ENCODE measurements at places on chromosomes 1 and 21. TPM values are rescaled to one million over a fixed set of nuclear protein-coding genes. Genes with fewer than 3 reads are reported as not detected.

GRCh38 chr1:108512239-108513043, 47.5 kb upstream of the EEIG2 start:
- DNase-seq = no peak

- no peak for DNase-seq
Observed at GRCh38 chr21:33643658-33644311, 1.5 kb downstream of the ITSN1 start.

TMCO4 gene
- total RNA-seq = 13.0 TPM

PADI4 gene
- total RNA-seq = not detected

GRCh38 chr1:95034506-95034905, 38.2 kb downstream of the ALG14 start:
- DNase-seq = no peak

GRCh38 chr1:158969855-158970254, 38.5 kb downstream of the PYHIN1 start:
- DNase-seq = no peak

GRCh38 chr21:42472521-42472920, 23.5 kb downstream of the RSPH1 start:
- DNase-seq = no peak

DNA sequence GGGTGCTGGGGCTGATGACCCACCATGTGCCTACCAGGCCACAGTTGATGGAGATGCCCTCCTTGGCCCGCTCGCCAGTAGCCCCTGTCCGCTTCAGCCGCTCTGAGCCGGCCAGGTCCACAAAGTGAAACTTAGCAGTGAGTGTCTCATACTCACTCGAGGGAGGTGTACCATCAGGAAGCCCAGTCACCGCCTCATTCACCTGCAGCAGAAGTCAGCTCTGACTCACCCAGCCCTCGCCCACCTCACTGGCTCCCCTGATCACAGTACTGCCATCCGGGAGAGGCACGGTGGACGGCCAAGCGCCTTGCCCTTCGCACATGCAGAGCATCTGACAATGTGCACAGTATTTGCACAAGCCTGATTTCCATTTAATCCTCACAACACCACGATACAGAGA, 18.8 kb downstream of the KIF21B start:
- DNase-seq = no peak

GRCh38 chr1:151508833-151509232, 2.4 kb upstream of the CGN start:
- DNase-seq = no peak

KCNA3 gene
- total RNA-seq = 1.2 TPM

ELAPOR1 gene
- total RNA-seq = 0.57 TPM

ATP6V1G3 gene
- total RNA-seq = not detected

GRCh38 chr1:233843525-233844204, 60.8 kb upstream of the SLC35F3 start:
- DNase-seq = no peak

GRCh38 chr1:203534526-203534925, 40.6 kb downstream of the OPTC start:
- no peak for DNase-seq

- DNase-seq = no peak
Observed at GRCh38 chr1:185406006-185406690, 89.1 kb upstream of the IVNS1ABP start.

GRCh38 chr1:117814856-117815797, 114.3 kb downstream of the GDAP2 start:
- no peak for DNase-seq

DNA sequence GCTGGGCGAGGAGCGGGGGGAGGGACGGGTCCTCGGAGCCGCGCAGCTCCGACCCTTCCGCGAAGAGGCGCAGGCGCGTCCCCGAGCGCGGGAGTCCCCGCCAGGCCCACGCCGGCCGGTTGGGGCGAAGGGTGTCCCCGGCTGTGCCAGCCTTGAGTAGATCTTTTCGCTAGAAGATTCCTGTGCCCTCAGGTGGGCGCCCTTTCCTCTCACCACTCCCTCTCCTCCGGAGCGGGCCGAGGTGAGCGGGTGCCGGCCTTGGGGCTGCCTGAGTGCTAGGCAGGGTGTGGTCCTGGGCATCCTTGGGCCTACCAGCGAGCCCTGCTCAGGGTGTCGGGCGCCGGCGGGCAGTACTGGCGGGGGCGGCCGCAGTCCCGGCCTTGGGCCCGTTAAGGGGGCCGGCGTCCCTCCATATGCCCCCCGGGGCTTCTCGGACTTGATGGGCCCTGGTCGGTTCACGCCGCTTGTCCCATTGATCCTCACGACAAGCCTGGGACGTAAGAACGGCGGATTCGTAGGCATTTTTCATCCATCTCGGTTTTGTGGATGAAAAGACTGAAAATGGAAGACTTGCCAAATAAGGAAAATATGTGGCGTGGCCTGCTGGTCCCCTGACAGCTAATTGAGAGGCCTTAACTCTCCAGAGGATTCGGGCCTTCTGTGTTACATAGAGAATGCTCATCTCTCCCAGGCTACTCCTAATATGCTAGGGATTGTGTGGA, 712 bp downstream of the DEGS1 start:
- no peak for DNase-seq

DNA sequence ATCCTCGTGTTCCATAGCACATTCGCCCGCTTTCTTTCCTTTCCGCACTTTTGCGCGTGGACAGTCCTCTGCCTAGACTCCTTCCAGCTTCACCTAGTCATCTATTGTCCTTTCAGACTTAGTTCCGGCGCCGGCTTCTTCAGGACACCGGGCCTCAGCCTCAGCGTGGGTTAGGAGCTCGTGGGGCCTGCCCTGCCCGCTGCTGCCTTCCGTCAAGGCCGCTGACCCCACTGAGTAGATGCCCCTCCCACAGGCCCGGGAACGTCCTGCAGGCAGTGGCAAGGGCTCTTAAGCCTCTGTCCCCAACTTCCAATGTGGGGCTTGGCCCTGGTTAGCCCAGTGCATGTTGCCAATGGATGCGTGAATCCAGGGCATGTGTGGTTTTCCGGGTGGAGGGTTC, 11.4 kb downstream of the DMRTB1 start:
- DNase-seq = no peak

- DNase-seq = no peak
Observed at GRCh38 chr1:211196880-211197279, 62.3 kb upstream of the RCOR3 start.

NHLH1 gene
- not detected for total RNA-seq

GRCh38 chr1:87598429-87598828, 269.7 kb downstream of the LMO4 start:
- no peak for DNase-seq

- DNase-seq = no peak
Observed at GRCh38 chr1:42177541-42177981, 13.0 kb upstream of the GUCA2A start.

- no peak for DNase-seq
Observed at GRCh38 chr1:193456811-193457280, 270.4 kb upstream of the B3GALT2 start.

DNA sequence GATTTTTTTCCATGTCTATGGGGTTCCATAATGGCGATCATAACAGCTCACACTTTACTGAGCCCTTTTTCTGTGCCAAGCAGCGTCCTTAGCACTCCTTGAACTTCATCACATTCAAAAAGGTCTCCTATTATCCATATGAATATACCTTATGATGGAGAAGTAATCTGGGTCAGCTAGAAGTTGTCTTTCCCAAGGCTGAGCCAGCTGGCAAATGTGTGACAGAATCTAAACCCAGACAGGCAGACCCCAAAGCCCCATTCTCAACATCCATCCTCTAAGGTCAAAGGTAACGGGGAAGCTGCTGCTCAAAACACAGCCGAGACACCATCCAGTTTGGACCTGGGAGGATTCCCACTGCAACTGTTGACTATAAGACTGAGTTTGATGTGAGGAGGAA, 249.6 kb downstream of the PRDM2 start:
- no peak for DNase-seq

CNR2 gene
- not detected for total RNA-seq

GRCh38 chr1:195345149-195345548, 1263.1 kb downstream of the KCNT2 start:
- DNase-seq = no peak

GPR52 gene
- total RNA-seq = 6.3 TPM

- DNase-seq = no peak
Observed at GRCh38 chr1:243903041-243903440, 53.0 kb upstream of the AKT3 start.

- DNase-seq = peak; percentile 41
Observed at GRCh38 chr1:111471012-111471411, 2.8 kb upstream of the C1orf162 start.

DNA sequence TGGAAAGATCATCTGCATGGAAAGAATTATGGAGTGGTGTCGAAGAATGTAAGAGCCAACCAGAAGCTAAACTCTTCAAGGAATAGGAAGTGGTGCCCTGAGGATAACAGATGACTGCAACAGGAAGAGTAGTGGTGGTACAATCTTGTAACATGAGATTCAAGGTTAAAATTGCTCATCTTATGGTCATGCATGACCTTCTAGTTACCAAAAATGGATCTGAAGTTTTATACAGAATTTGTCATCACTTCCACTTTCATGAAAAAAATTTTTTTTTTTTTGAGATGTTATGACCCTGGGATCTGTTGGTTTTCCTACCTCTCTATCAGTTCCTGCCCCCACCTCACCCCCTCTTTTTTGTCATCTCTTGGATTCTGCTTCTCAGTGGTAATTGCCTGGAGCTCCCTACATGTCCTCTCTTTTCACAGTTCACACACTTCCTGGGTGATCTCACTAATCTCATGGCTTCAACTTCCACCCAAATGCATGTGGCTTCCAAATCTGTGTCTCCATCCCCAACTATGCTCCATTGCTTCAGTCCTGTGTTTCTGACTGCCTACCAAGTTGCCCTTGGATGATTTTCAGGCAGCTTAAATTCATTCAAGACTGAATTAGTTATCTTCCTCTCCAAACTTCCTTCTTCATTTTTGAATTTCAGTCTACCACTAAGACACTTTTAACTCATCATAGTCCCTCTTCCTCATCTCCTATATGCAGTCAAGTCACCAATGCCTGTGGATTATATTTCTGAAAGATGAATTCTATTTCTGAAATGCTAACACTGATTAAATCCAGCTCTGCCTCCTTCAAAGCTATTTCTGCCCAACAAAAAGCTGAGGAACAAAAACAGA, 48.4 kb downstream of the SLAMF6 start:
- no peak for DNase-seq

DNA sequence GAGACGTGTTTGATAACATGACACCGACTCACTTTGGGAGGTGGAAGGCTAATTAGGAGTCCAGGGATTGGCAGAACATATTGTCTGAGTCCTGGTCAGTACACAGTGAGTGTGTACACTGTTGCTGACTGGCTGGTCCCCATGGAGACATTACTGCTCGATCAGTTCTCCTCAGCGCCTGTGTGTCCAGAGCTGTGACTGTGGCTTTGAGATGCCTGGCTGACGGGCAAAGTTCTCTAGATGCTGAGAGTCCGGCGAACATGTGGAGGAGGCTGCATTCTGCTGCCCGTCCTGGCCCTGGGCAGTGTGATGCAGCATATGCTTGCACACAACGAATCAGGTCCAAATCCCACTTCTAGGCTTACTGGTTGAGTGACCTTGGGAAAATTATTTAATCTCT, 280.1 kb upstream of the ST6GALNAC5 start:
- DNase-seq = no peak

DNA sequence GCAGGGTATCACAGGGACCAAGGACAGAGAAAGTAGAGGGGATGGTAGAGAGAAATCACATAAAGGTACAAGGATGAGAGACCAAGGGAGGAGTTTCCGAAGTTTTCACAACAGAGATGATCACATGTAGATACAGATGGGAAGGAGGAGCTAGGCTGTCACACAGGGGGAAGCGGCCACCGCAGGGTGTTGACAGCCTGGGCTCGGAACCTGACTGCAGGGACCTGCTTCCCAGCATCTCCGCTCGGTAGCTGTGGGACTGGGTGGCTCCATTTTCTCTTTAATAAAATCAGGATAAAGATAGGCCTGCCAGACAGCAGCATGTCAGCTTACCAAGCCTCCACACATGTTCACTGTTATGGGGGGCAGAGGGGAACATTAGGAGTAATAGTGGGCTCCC, 32.3 kb downstream of the CDCA8 start:
- no peak for DNase-seq

DNA sequence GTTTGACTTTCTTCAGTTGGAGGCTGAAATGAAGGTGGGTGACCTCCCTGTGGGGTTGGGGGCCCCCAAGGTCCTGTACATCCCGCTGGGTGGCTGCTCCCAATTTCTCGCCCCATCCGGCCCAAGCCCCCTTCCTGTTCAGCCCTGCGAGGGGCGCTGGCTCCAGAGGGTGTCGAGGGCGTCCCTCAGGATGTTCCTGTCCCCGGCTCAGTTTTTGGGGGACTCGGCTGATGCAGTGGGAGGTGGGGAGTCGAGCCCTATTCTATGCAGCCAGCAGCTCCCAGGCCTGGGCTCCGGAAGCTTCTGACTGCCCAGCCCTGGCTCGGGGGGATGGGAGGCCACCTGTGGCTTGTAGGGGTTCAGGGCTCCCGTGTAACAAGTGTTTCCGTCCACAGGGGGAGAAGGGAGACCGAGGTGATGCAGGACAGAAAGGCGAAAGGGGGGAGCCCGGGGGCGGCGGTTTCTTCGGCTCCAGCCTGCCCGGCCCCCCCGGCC, 38.2 kb downstream of the SLC19A1 start:
- DNase-seq = no peak

GRCh38 chr1:223245411-223245810, 102.4 kb upstream of the TLR5 start:
- no peak for DNase-seq

DNA sequence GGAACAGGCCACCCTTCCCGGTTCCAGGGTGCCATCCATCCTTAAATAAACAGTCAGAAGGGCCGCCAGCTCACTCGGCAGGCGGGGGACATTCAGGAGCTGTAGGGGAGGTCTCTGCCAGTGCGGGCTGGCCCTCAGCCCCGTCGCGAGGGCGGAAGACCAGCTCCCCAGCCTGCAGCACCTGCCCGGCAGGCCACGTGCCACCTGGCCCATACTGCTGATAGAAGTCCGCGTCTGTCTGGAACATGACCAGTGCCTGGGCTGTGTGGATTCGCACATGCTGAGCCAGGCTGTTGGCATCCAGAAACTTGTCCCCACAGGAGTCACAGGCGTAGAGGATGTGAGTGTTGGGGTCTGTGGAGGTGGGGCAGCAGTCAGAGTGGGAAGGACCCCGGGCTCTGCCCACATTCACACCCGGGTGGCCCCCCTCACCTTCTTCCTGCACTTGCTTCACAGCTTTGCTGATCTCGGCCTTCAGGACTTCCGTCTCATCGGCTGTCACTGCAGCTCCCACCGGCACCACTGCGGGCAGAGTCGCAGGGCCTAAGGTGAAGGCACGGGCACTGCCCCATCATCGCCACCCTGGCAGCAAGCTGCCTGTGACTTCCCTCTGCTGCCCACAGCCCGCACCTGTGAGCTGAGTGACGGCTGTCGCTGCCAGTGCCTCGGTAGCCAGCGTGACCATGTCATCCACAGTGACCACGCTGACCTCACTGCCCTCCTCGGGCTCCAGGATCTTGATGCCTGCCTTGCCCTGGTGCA, 33.8 kb downstream of the ZBTB17 start:
- no peak for DNase-seq

CSF3R gene
- 0.42 TPM for total RNA-seq
